Forelimb muscle (tissue), 1 donor: ENCODE measurements at places on chromosomes 4 and X. TPM values are rescaled to one million over a fixed set of nuclear protein-coding genes. Genes with fewer than 3 reads are reported as not detected.

DCAF8L2 gene
- not detected for polyA plus RNA-seq

NLGN4X gene
- polyA plus RNA-seq = 2.0 TPM

HSPA4L gene
- 9.0 TPM for polyA plus RNA-seq

RAB40AL gene
- not detected for polyA plus RNA-seq

PAGE1 gene
- polyA plus RNA-seq = not detected

FRG2 gene
- not detected for polyA plus RNA-seq

GPR78 gene
- 1.3 TPM for polyA plus RNA-seq

EPHA5 gene
- 0.43 TPM for polyA plus RNA-seq

ZNF718 gene
- 8.2 TPM for polyA plus RNA-seq

MAGEA12 gene
- polyA plus RNA-seq = not detected

VCX3A gene
- not detected for polyA plus RNA-seq

ENPEP gene
- 20.4 TPM for polyA plus RNA-seq

CLTRN gene
- polyA plus RNA-seq = 0.61 TPM

F9 gene
- not detected for polyA plus RNA-seq

ARSD gene
- 12.3 TPM for polyA plus RNA-seq

MTNR1A gene
- polyA plus RNA-seq = not detected

UGT2B15 gene
- polyA plus RNA-seq = not detected

FAM9C gene
- 0.28 TPM for polyA plus RNA-seq

LAMTOR3 gene
- 29.6 TPM for polyA plus RNA-seq

ADRA2C gene
- polyA plus RNA-seq = 2.1 TPM

ODAPH gene
- 0.25 TPM for polyA plus RNA-seq

MBNL3 gene
- 10.6 TPM for polyA plus RNA-seq

SLITRK2 gene
- 0.51 TPM for polyA plus RNA-seq

RHOXF1 gene
- polyA plus RNA-seq = not detected

RASSF6 gene
- polyA plus RNA-seq = not detected

LANCL3 gene
- 0.40 TPM for polyA plus RNA-seq

CYSLTR1 gene
- 8.4 TPM for polyA plus RNA-seq

BEND2 gene
- polyA plus RNA-seq = 0.05 TPM

RAI2 gene
- polyA plus RNA-seq = 8.0 TPM

SH2D1A gene
- polyA plus RNA-seq = 3.3 TPM

C1GALT1C1 gene
- polyA plus RNA-seq = 12.7 TPM

VCX3B gene
- polyA plus RNA-seq = not detected

CXCL8 gene
- polyA plus RNA-seq = 3.3 TPM

ERVMER34-1 gene
- 0.38 TPM for polyA plus RNA-seq

CITED1 gene
- polyA plus RNA-seq = 14.7 TPM

NUDT6 gene
- 8.1 TPM for polyA plus RNA-seq

UPF3B gene
- polyA plus RNA-seq = 13.5 TPM

HPSE gene
- polyA plus RNA-seq = 0.25 TPM

MAGEA2 gene
- polyA plus RNA-seq = not detected
